Mesenteric fat pad (tissue), 1 donor: ENCODE measurements at places on chromosomes 5 and 9. TPM values are rescaled to one million over a fixed set of nuclear protein-coding genes. Genes with fewer than 3 reads are reported as not detected.

The DBH gene
- total RNA-seq: not detected

The CD74 gene
- total RNA-seq: 486 TPM

The GARNL3 gene
- total RNA-seq: 5.6 TPM

The KIF4B gene
- not detected for total RNA-seq

The ADGRD2 gene
- not detected for total RNA-seq

The DNAH5 gene
- total RNA-seq: 0.35 TPM

The VCAN gene
- total RNA-seq: 224 TPM

The LURAP1L gene
- total RNA-seq: 21.7 TPM

The RGS7BP gene
- 0.93 TPM for total RNA-seq
